Transverse colon (tissue), 4 donors: ENCODE measurements at places on chromosomes 1 and 21. TPM values are rescaled to one million over a fixed set of nuclear protein-coding genes. Genes with fewer than 3 reads are reported as not detected.

DNA sequence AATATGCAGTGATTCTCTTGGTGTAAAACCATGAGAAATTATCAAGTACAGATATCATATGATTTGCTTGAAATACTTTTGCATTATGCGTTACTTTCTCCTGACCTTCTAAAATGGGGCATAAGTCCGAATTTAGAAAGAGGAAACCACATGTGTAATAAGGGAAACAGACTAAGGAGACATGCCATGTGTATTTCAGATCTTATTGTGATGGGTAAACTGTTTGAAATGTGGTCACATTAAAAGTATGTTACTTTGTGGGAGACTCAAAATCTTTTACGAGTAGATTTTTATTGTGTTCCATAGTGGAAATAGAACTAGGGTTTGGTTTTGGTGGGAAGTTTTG, 173.0 kb downstream of the NFIA start:
- DNase-seq: no peak

DNA sequence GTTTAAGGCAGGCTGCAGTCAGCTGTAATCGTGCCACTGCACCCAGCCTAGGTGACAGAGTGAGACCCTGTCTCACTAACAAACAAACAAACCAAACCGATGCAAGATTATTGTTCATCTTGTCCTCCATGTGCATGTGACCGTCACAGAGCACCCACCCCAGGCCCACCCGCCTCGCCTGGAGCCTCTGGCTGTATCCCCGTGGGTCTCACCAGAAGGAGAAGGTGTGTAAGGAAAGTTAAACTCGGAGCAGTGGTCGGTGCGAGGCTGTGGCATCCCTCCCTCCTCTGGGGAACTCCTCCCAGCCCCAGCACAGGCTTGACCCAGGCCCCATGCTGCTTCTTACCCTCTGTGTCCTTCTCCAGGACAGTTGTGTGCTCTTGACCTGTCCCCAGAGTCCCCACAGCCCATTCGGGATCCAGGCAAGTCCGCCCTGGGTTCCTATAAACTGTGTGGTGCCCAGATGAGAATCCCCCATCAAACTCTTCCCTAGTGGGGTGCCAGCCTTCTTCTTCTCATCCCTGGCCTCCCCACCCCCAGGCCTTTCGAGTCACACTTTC, 318.4 kb downstream of the AJAP1 start:
- no peak for DNase-seq

C2CD4D gene
- not detected for total RNA-seq

KANK4 gene
- total RNA-seq: not detected

HCRTR1 gene
- total RNA-seq: not detected

- no peak for DNase-seq
These were observed 12.7 kb downstream of the ATF3 start for GRCh38 chr1:212621043-212621948.

DNA sequence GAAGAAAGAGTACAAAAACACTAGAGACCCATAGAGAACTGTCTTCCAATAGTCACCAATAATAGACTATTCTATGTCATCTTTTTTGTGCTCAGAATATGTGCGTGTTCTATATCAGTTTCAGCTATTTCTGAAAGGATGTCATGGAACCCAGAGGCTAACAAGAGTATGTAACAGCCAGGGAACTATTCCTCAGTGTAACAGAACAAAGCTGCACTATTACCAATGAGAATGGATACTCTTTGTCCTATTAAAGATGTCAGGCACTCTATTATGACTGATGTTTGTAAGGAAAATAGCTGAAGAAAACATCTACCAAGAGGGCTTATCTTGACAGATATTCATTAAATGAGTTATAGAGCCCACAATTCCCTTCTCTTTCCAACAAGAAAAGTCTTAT, 8.6 kb upstream of the LRRC8C start:
- DNase-seq: no peak

- DNase-seq: no peak
These were observed 79.2 kb downstream of the RNF220 start for GRCh38 chr1:44484155-44484688.

ZNF644 gene
- total RNA-seq: 19.5 TPM

PDE4DIP gene
- 61.0 TPM for total RNA-seq

DNA sequence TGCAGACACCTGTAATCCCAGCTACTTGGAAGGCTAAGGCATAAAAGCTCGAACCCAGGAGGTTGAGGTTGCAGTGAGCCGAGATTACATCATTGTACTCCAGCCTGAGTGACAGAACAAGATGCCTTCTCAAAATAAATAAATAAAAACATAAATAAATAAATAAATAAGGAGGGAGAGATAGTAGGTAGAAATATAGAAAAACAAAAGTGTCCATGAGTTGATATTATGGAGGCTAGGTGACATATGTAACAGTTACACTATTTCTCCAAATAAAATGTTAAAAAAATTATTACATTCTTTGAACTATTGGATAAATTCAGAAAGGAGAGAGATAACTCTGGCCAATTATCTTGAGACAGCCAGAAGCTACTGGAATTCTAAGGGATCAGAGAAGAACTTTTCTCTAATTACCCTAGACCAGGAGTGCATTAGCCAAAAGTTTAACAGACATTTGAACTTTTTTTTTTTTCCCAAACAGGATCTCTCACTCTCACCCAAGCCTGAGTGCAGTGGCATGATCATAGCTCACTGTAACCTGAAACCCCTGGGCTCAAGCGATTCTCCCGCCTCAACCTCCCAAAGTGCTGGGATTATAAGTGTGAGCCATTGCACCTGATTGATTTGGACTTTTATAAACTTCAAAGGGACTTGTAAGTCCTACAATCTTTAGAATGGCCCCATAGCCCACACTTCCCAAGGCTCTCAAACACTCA, 17.6 kb downstream of the SYNJ1 start:
- no peak for DNase-seq

KIF2C gene
- total RNA-seq: 1.9 TPM

GRCh38 chr1:98457248-98457647, 204.3 kb upstream of the SNX7 start:
- peak; percentile 11 for DNase-seq
